Ovary (tissue), 10 donors: ENCODE measurements at places on chromosomes 6 and 20. TPM values are rescaled to one million over a fixed set of nuclear protein-coding genes. Genes with fewer than 3 reads are reported as not detected.

PARD6B gene
- polyA plus RNA-seq = 0.91 TPM

MEA1 gene
- 75.9 TPM for polyA plus RNA-seq

DEFB119 gene
- polyA plus RNA-seq = not detected

PRKN gene
- 6.3 TPM for polyA plus RNA-seq

LY86 gene
- polyA plus RNA-seq = 2.4 TPM

IMPG1 gene
- not detected for polyA plus RNA-seq

ZKSCAN3 gene
- 2.0 TPM for polyA plus RNA-seq

FAM209B gene
- polyA plus RNA-seq = not detected

ANKRD66 gene
- polyA plus RNA-seq = not detected

TTBK1 gene
- polyA plus RNA-seq = not detected
